ENCODE measurements at places on chromosomes 1 and 21. TPM values are rescaled to one million over a fixed set of nuclear protein-coding genes. Genes with fewer than 3 reads are reported as not detected.

CHI3L2 gene
- 59.2 TPM for polyA plus RNA-seq

LINGO4 gene
- 0.06 TPM for polyA plus RNA-seq

PSMG1 gene
- 32.3 TPM for polyA plus RNA-seq

DNA sequence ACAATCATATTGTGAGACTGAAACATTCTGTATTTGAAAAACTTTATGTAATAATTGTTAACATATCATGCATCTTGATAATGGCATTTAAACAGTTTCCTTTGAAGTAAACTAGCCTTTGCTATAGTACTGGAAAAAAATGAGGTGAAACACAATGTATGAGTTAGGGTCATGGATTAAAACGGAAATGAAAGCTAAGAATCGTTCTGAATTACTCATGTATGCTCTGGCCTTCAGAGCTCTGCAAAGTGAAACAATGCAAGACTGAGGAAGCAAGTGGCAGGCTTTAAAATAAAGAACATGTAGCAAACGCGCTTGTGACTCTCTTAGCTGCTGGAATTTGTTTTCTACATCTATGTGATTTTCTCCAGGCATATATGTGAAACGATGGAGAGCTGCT, 317.1 kb downstream of the DPYD start:
- DNase-seq = no peak

- H3K27ac ChIP-seq = no peak overlapping the region
- H3K4me1 ChIP-seq = no peaks in the 10 kb centered on the region
- H3K27me3 ChIP-seq = no peaks in the 10 kb centered on the region
- no peak for DNase-seq
- H3K36me3 ChIP-seq = no peaks in the 10 kb centered on the region
These were observed 29.4 kb downstream of the KAZN start for GRCh38 chr1:14627608-14628489.

DNA sequence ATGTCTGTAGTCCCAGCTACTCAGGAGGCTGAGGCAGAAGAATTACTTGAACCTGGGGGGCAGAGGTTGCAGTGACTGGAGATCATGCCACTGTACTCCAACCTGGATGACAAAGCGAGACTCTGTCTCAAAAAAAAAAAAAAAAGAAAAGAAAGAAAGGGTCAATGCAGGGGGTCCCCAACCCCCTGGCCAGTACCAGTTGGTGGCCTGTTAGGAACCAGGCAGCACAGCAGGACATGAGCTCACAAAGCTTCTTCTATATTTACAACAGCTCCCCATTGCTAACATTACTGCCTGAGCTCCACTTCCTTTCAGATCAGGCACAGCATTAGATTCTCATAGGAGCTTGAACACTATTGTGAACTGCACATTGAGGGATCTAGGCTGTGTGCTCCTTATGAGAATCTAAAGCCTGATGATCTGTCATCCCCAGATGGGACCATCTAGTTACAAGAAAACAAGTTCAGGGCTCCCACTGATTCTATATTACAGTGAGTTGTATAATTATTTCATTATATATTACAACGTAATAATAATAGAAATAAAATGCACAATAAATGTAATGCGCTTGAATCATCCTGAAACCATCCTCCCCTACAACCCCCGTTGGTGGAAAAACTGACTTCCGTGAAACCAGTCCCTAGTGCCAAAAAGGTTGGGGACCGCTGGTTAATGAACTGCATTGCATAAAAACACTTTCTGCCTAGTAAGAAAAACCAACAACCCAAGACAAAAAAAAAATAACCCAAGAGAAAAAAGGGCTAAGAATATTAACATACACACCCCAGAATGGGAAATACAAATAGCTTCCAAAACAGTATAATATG, 2.8 kb downstream of the ZBTB8OS start:
- no peaks in the 10 kb centered on the region for H3K27me3 ChIP-seq
- peaks cover 27% of the 10 kb centered on the region for H3K36me3 ChIP-seq
- H3K4me1 ChIP-seq = peaks cover 50% of the 10 kb centered on the region
- DNase-seq = no peak
- no peak overlapping the region for H3K27ac ChIP-seq
- no peak overlapping the region for H3K4me3 ChIP-seq

DNA sequence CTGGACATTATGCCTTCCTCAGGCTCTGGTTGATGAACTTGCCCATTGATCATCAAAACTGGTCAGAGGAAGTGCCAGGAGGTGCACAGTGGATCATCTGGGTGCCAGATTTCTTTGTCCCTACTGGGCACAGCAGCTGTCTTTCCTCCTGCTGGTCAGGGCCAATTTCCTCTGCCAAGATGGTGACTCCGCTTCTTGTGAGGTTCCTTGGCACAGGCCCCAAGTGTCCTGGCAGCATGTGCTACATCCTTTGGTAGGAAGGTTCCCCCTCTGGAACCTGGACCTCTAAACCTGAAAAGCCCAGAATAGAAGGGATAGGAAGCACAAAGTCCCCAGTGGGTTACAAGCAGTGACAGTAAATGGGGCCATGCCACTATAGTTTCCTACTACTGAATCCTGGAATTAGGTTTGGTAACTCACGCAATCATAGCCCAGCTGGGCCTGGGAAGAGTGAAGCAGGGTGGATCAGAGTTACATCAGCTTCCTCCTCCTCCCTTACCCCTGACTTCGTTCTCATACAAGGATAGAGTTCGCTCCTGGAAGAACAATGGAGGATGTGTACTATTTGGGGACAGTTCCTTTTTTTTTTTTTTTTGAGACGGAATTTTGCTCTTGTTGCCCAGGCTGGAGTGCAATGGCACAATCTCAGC, 147.1 kb downstream of the CNIH3 start:
- no peaks in the 10 kb centered on the region for H3K4me1 ChIP-seq
- no peak for DNase-seq
- no peaks in the 10 kb centered on the region for H3K36me3 ChIP-seq
- no peak overlapping the region for H3K4me3 ChIP-seq
- no peaks in the 10 kb centered on the region for H3K27me3 ChIP-seq

DNA sequence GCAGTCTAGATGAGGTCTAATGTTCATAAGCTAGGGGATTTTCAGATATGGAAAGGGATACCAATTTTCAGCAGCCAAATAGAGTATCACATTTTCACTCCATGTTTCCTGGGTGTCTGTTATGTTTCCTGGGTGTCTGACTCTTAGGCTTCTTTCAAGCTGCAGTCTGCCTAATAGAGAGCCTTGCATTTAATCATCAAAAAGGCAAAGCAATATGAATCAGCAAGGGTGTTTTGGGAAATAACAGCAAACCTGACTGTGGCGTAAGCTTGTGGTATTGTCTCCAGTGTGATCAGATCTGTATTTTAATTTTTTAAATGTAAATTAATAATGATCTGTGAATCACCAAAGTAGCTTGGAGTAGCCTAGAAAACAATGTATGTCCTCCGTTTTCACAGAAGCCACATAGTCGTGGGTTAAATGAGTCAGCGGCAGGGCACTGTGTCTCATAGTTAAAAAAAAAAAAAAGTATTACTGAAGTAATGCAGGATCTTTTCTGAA, 10.4 kb downstream of the LGALS8 start:
- no peak for DNase-seq
- peaks cover 30% of the 10 kb centered on the region for H3K36me3 ChIP-seq
- H3K4me1 ChIP-seq = peaks cover 24% of the 10 kb centered on the region
- H3K4me3 ChIP-seq = no peak overlapping the region

GRCh38 chr1:198280080-198280479, 123.3 kb downstream of the NEK7 start:
- DNase-seq = no peak
- no peak overlapping the region for H3K27ac ChIP-seq
- no peaks in the 10 kb centered on the region for H3K36me3 ChIP-seq
- no peaks in the 10 kb centered on the region for H3K27me3 ChIP-seq

GRCh38 chr1:31642366-31642765, 2.3 kb downstream of the PEF1 start:
- H3K27ac ChIP-seq = no peak overlapping the region
- H3K36me3 ChIP-seq = no peaks in the 10 kb centered on the region
- H3K4me3 ChIP-seq = no peak overlapping the region
- H3K4me1 ChIP-seq = peaks cover 73% of the 10 kb centered on the region
- no peak for DNase-seq

- H3K27ac ChIP-seq = no peak overlapping the region
- H3K36me3 ChIP-seq = no peaks in the 10 kb centered on the region
- H3K27me3 ChIP-seq = no peaks in the 10 kb centered on the region
These were observed 313.1 kb downstream of the PTBP2 start for GRCh38 chr1:97034651-97035050.

GRCh38 chr1:84377480-84378095, 20.7 kb upstream of the DNASE2B start:
- no peaks in the 10 kb centered on the region for H3K27me3 ChIP-seq
- H3K36me3 ChIP-seq = no peaks in the 10 kb centered on the region
- H3K4me1 ChIP-seq = no peaks in the 10 kb centered on the region

- no peaks in the 10 kb centered on the region for H3K4me1 ChIP-seq
- no peak overlapping the region for H3K27ac ChIP-seq
- H3K36me3 ChIP-seq = no peaks in the 10 kb centered on the region
- peaks cover 5% of the 10 kb centered on the region for H3K27me3 ChIP-seq
These were observed 265.7 kb upstream of the C1orf174 start for GRCh38 chr1:4165686-4166300.

DNA sequence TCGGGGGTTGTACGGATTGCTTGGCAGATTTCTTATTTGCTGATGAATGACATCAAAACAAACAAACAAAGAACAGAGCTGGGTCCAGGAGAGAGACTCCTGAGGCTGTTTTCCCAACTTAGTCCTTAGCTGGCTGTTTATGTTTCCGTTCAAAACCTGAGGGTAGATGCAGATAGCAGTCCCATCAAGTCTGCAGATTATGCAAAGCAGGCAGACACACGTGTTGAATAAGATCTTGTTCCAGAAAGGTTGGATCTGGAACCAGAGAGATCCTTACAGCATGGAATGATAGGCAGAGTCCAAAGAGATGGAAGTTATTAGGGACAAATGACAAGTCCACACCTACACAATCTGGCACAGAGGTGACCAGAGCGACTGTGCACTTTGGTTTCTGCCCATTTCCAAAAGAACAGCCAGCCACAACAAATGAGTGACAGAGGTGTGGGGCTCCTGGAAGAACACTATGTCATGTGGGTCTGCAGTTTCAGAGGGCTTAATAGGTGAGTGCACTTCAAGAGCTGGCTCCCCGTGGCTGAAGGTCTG, 65.5 kb downstream of the MAN1C1 start:
- no peak overlapping the region for H3K27ac ChIP-seq
- H3K4me3 ChIP-seq = no peak overlapping the region
- no peaks in the 10 kb centered on the region for H3K36me3 ChIP-seq
- H3K4me1 ChIP-seq = no peaks in the 10 kb centered on the region
- H3K27me3 ChIP-seq = no peaks in the 10 kb centered on the region

Measured in spleen (tissue), 13 donors.